ENCODE measurements at places on chromosomes 5 and 9.

- no peak for DNase-seq
These were observed 26.7 kb upstream of the SEC16A start for GRCh38 chr9:136509549-136509948.

GRCh38 chr5:124402144-124402581 lies 344.3 kb downstream of the ZNF608 start:
- no peak for DNase-seq

DNA sequence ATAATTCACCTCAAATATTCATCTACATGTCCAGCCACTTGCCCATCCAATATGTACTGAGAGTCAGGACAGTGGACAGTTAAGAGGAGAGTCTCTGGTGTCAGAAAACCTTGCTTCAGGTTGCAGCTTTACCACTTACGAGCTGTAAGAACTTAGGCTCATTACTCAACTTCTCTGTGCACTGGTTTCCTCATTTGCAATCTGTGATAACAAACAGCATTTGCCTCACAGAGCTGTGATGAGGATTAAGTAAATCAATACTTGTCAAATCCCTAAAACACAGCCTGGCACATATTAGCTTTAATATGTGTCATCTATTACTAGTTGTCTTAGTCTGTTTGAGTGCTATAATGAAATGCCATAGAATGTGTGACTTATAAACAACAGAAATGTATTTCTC lies 8.6 kb downstream of the GOLGA1 start:
- DNase-seq, result no peak

DNA sequence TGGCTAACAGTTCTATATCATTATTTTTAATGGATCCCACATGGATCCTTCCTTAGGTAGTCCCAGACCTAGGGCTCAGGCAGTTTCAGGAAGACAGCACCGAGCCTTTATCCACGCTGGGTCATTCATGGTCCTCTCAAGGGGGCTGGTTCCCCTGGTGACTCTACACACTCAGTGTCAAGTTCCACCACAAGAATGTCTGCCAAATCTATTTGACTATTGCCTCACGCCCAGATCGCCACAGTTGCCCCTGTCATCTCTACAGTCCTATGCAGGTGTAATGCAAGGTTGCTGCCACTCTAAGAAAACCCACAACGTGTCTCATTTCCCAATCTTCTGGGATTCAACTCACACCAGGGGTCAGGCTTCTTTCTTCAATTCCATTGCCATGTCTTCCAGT lies 8.0 kb upstream of the ZNF366 start:
- no peak for DNase-seq

DNA sequence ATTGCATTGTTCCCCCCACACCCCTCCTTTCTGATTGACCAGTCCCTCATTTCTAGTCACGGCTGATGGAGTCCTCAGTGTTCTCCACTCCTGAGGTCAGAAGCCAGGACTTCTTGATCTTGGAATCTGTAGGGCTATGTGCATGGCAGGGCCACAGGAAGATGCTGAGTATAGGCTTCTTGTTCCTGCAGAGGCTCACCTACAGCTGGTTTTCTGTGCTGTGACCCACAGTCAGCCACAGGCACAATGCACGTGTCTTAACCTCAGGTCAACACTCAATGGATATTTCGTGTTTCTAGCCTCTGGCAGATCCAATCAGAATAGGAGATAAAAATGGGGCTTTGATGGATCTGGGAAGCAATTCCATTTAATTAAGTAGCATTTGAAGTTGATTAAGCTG lies 14.3 kb upstream of the CXCL14 start:
- no peak for DNase-seq

DNA sequence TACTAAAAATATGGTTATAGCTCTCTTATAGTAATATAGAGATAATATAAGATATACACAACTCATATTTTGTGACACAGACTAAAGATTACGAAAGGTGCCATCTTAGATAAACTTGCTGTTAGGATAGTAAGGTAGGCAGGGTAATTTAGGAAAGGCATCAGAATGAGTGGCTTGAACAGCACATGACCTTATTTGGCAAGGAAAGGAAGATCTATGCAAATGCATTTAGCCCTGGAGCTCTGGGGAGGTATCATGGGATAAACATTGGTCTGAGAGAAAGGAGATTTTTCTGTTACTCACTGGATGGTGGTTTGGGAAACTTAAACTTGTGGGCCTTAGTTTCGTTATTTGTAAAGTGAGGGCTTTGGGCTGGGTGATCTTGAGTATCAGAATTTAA lies 65.8 kb downstream of the KCTD16 start:
- no peak for DNase-seq
